SJSA1 (cell line): ENCODE measurements at places on chromosomes 1 and 21.

- DNase-seq: no peak
Measured at GRCh38 chr1:65691972-65692371, 100.7 kb upstream of the PDE4B start.

DNA sequence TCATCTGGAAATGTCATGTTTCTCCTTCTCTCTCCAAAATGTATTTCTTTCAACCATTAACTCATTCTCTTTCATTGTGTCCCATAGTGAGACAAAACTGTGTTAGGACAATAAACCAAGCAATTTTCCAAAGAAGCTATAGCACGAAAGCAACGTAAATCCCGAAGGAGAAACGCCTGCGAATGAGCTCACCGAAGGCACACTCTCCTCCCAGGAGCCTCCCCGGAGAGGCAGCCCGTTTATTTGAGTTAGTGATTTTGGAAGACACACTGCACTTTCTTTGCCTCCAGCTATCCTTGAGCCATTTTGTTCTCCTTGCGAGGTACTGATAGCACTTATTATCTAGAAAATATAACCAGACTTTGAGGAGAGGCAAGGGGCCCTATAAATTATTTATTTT lies 41.2 kb downstream of the RSPH1 start:
- DNase-seq: no peak

DNA sequence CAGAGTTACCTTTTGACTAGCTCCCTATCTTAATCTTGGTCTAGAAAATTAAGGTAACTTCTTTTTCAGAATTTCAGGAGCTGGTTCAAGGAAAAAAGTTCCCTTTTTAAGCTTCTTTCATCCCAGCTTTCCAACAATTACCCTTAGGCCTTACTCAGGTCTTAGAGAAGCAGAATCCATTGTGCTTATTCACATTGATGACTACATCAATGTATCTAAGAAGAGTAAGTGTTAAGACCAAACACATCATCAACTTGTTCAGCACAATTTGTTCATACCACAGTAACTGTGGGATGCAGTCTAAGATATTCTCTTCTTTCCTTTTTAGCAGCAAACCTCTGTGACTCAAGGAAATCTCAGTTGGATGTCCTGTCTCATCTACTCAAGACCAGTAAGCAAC lies 4.1 kb downstream of the MRPL9 start:
- no peak for DNase-seq

DNA sequence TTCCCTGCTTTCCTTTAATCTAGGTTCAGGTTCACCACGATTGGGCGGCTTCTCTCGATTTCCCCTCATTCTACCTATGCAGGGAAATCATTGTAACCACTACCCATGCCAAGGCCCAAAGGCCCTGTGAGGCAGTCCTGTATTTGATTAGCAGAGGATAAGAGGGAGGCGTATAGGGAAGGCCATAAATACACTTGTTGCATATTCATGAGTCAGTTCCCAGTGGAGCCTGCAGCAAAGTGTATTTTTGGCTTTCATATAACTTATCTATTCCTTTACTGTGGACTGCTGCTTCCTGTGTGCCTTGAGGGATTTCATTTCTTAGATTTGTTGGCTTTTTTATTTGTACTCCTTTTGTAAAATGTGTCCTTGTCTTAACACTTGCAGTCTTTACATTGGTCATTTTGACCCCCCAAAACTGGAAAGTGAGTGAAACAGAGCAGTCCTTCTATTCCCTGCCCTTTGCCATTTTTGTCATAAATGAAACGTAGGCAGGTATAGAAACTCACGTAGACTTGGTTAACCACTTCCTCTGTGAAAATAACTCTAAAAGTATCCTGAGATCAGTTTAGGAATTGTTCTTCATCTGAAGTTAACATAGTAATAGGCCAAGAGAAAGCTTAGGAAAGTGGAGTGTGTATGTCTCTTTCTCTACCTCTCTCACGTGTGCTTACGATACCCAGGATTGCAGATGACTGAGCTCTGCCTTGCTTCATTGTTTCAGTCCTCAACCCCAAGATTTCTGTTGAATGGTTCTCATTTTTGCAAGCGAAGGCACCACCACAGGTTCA lies 19.6 kb upstream of the KCNQ4 start:
- no peak for DNase-seq

- peak; percentile 44 for DNase-seq
Measured at GRCh38 chr1:92784021-92784638, 778 bp downstream of the EVI5 start.

GRCh38 chr1:30507401-30508174 lies 215.8 kb downstream of the MATN1 start:
- no peak for DNase-seq

DNA sequence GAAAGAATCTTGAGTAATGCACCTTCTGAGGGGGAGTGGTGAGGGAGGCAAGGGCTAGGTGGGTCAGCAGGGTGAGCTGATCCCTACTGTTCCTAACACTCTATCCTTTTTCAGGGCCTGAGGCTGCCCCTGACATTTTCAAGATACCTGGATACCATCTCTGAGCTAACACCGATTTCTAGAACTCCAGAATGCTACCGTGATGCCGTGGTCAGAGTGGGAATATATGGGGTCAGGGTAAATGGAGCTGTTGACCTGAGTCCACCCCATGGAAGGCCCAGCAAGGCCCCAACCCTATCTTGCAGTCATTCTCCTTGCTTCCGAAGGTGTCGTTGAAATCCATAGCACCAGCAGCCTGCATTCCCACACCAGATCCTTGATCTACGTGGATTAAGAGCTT lies 18.0 kb upstream of the PTPRF start:
- peak; percentile 5 for DNase-seq

DNA sequence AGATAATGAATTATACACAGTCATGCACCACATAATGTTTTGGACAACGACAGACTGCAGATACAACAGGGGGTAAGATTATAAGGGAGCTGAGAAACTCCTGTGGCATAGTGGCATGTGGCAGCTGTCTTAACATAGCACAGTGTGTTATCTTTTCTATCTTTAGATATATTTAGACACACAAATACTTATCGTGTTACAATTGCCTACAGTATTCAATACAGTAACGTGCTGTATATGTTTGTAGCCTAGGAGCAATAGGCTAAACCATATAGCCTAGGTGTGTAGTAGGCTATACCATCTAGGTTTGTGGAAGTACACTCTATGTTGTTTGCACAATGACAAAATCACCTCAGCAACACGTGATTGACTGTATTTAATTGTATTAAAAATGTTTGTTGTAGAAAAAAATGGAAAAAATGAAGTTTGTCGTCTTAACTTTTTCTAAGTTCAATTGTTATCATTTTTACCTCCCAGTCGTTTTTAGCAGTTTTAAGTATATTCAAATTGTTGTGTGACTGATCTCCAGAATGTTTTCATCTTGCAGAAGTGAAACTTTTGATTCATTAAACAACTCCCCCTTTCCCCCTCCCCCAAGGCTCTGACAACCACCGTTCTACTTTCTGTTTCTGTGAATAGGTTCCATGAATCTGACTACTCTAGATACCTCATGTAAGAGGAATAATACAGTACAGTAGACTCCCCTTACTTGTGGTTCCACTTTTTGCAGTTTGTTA lies 351.0 kb upstream of the B3GALT2 start:
- no peak for DNase-seq

DNA sequence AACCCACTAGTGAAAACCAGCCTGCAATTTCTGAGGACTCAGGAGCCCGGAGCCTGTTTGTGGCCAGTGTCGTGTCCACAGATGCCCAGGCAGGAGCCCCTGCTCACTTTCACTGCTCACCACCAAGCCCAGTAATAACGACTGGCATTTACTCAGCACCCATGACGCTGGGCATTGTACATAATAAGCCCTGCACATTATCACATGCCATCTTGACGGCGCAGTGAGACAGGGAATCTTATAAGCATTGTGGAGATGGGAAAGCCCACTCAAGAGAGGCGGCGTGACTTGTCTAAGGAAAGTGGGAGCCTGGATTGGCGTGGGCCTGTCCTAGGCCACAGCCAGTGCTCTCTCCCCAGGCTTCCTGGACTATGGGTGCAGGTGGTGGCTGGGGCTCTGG lies 28.8 kb upstream of the PEF1 start:
- DNase-seq: no peak

- no peak for DNase-seq
Measured at GRCh38 chr1:231965615-231966014, 339.0 kb downstream of the DISC1 start.

DNA sequence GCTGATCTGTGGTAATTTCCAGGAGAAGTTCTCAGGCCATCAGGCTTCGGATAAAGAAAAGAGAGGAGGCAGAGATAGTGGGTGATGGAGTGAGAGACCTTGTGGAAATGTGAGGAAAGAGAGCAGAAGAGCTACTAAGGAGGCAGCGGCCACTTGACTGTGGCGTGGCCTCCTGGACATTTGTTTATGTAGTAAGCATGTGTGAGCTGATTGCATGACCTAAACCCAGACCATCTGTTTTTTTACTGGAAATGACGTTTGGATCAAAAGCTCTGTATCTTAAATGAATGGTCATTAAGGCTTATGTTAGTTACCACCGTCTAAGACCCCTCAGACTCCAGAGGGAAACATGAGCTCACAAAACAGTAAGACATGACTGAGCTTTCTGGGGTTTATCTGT lies 13.6 kb downstream of the ATP1B1 start:
- DNase-seq: peak; percentile 28

GRCh38 chr1:225152061-225152460 lies 222.6 kb downstream of the DNAH14 start:
- DNase-seq: no peak

DNA sequence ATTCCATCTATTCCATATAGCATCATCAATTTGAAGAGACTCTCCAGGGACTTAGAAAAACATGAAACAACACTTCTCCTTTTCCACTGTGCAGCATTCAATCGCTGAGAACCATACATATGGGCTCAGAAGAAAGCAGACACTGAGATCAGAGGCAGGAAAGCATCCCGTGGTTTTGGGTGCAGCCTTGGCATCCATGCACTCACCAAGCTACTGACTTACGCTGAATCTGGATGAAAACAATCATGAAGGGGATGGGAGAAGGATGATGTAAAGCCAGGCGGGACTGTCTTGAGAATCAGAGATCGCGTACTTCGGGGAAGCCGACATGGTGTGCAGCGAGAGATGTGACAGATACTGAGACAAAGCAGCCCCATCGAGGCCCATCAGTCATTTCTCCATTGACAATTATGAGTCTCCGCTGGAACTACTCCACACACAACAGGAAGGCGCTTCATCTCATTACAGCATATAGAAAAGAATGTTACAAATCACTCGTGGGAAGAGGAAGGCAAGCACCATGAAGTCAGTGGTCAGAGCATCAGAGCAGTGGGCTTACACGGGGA lies 2.3 kb upstream of the TIAM1 start:
- no peak for DNase-seq

GRCh38 chr1:184039126-184039525 lies 1.6 kb upstream of the COLGALT2 start:
- DNase-seq: no peak

GRCh38 chr21:25967901-25968438 lies 202.6 kb downstream of the APP start:
- no peak for DNase-seq

GRCh38 chr21:36047139-36047538 lies 13.2 kb downstream of the SETD4 start:
- DNase-seq: no peak

- DNase-seq: no peak
Measured at GRCh38 chr1:180267761-180268555, 37.9 kb downstream of the LHX4 start.

DNA sequence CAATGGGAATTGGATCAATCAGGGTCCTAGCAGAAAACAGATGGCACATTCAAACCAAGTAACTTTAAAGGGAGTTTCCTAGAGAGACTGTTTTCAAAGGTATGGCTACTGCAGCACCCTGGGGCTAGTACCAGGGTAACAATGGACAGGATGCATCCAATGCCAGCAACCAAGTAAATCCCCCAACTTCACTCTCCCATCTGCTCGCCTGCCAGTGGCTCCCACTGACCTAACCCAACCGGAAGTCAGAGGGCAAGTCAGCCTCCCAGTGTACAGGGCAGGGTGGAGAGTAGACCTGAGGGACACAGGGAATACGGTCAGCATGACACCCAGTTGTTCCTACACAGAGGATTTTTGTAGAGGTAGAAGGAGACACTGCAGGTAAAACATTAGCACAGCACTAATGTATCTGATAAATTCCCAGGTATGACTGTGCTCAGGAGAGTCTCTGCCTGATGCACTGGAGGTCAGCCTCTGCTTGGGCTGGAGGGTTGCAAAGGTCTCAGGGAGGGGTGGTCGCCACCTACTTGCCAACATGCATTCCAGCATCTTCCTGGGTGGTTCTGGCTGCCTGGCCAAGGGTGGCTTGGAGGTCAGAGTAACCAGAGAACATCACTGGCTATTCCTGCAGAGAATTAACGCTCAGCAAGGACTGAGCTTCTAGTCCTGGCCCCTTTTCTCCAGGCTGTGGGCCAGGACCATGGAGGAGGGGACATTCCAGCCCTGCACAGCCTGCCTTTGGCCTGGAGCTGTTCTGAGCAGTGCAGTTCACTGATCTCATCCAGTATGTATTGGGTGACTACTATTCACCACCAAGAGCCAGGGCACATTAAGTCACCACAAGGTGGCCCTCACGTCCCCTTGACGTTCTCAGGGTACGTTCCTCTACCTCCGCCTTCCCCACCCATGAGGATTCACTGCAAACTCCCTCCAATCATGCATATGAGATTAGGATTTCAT lies 5.1 kb upstream of the GJA4 start:
- DNase-seq: no peak

- DNase-seq: no peak
Measured at GRCh38 chr1:86085741-86086409, 70.7 kb downstream of the COL24A1 start.
